ENCODE measurements at places on chromosomes 3 and 15. TPM values are rescaled to one million over a fixed set of nuclear protein-coding genes. Genes with fewer than 3 reads are reported as not detected.

The GPR176 gene
- total RNA-seq, result 4.7 TPM

The FHIT gene
- total RNA-seq, result 15.8 TPM

The SNX22 gene
- total RNA-seq, result 0.78 TPM

The MKRN2OS gene
- not detected for total RNA-seq

The POLQ gene
- total RNA-seq, result 0.66 TPM

The APEH gene
- 58.7 TPM for total RNA-seq

The SRGAP3 gene
- 10.9 TPM for total RNA-seq

The NUP210 gene
- total RNA-seq, result 16.3 TPM

The HTR3D gene
- total RNA-seq, result not detected

The SLC28A2 gene
- total RNA-seq, result not detected

The TTC23 gene
- total RNA-seq, result 26.4 TPM

DNA sequence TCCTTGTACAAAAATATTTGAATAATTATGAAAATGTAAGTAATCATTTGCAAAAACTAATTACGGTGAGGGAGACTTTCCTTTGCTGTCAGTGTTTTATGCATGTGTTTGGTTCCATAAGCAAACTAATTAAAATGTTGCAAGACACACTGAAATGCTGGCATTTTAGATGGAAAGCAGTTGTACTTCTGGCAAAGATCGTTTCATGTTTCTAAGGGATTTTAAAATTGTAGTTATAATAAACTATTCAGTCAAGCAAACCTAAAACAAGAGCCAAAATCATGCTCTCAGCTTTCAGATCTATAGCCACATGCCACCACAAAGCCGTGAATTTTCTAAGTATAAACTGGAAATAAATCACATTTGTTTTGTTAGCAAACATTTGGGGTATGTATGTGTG, 240.1 kb upstream of the ZNF385D start:
- DNase-seq, result no peak

DNA sequence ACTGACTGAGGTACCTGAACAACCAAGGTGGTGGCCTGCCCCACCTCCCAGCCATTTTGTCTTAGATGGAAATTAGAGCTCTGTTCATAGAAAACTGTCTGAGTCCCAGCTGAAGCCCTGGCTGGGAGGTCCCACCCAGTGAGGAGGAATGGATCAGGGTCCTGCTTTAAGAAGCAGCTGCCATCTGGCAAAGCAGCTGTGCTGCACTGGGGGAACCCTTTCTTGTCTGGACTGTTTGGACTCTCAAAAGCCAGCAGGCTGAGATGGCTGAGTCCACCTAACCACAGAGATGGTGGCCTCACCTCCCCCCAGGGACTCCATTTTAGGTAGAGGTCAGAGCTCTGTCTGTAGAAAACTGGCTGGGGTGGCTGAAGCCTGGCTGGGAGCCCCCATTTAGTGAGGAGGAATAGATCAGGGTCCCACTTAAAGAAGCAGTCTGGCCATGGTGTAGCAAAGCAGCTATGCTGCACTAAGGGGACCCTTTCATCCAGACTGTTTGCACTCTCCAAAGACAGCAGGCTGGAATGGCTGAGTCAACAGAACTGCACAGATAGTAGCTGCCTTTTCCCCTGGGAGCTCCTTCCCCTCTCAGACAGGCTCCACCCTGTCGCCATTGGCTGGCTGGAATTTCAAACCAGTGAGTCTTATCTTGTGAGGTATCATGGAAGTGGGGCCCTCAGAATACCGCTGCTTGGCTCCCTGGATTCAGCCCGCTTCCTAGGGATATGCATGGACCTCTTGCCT, 116.9 kb downstream of the EPHA6 start:
- no peak for DNase-seq

DNA sequence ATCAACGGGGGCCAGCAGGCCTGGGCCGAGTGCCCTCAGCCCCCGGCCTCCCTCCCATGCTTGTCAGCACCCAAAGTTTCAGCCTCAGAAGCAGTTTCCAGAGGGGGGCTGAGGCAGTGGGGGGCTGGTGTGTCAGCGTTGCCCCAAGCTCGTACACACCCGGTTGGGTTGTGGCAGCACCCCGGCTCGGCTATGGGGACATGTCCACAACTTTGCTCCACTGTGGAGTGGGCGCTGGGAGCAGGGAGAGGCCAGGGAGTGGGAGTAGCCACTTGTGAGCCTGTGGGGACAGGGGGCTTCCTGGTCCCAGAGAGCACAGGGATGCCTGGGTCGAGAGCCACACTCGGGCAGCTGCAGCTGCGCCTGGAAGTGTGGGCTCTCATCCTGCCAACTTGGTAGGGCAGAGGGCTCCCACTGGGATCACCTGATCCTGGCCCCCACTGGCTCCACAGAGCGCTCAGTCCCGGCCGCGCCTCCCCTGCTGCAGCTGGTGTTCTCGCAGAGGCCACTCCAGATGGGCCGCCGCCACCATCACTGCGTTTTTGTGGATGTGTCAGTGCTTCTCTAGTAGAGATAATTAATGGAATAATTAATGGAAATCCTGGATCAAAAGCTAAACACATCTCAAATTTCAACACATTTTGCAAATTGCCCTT, 75.1 kb downstream of the NR1D2 start:
- DNase-seq, result no peak

DNA sequence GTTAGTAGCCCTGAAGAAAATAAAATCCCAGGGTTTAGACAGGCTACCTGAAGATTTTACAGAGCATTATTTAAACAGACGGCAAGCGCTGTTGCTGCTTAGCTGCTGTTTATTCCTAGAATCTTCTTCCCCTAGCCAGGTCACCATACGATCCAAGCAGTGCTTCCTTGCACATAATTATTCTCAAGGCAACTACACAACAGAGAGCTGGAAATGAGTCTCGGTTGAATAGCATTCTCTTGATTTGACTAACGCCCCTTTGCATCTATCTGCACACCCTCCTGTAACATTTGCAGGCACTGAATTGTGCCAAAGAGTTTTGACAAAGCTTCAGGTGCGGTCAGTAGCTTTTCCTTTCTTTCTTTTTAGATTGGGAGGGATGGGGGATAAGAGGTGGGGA, 564.4 kb downstream of the TBL1XR1 start:
- no peak for DNase-seq

- no peak for DNase-seq
Measured at GRCh38 chr15:41866263-41866703, 27.6 kb downstream of the SPTBN5 start.

DNA sequence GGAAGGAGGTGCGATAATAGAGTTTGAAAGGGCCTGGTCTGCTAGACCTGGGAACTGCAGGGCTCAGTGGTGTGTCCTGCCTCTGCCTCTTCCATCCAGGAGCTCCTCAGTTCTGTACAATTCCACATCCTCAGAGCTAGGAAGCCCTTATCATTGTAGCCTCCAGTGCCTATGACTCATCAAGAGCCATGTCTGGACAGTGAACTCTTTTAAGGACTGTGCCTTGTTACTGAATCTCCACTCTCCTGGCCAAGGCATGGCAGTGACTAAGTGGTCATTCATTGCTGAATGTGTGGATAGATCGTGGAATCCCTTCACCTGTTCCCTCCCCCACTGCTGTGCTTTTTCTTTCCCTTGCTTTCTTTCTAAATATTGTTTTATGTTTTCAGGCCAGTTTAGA, 2.9 kb downstream of the TIMP4 start:
- no peak for DNase-seq

- no peak for DNase-seq
Measured at GRCh38 chr3:32500880-32501782, 1.5 kb downstream of the CMTM6 start.

GRCh38 chr3:46184469-46184868, 23.6 kb downstream of the CCR1 start:
- no peak for DNase-seq

- DNase-seq, result no peak
Measured at GRCh38 chr3:96960661-96961330, 146.4 kb downstream of the EPHA6 start.

GRCh38 chr3:46186471-46187340, 21.4 kb downstream of the CCR1 start:
- no peak for DNase-seq

DNA sequence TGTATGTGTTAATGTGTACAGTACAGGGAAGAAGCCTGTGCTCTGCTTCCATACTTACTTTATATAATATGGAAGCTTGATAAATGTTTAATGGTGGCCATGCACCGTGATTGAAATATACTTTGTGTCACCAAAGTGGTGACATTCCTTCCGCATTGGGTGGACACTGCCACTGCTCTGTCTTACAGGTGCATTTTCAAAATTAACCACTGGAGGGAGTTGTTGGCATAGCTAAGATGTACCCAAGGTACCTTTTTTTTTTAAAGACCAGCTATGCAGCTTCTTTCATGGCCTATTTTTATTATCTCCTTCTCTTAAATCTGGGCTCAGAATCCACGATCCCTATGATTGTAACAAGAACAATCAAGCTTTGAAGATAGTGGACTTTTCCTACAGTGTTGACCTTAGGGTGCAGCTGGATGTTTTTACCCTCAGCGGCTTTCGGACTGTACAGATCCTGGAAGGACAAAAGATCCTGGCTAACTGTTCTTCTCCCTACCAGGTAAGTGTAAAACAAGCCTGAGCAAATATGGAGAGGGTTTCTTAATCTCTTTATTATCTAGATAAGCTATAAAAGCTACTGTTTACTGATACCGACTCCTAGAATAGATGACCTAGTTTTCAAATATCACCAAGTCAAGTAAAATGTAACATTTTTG, 21.6 kb upstream of the PAK6 start:
- peak; percentile 86 for DNase-seq

DNA sequence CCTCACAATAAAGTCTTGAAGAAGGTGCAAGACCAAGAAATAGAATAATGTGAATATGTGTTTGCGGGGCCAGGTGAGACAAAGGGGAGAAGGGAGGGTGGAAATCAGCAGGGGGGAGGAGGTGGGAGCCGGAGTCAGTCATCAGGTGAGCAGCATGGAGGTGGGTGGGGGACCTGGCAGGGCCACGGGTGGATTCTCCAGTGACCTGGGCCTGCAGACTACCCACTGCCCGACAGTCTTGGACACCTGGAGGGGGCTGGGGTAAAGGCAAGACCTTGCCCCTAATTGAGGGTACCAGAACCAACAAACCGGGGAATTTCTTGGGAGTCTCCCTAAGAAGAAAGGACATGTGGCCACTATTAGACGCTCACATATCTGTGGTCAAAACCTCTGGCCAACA, 95.8 kb downstream of the CHSY1 start:
- DNase-seq, result no peak

- no peak for DNase-seq
Measured at GRCh38 chr15:29665444-29666003, 156.7 kb downstream of the TJP1 start.

DNA sequence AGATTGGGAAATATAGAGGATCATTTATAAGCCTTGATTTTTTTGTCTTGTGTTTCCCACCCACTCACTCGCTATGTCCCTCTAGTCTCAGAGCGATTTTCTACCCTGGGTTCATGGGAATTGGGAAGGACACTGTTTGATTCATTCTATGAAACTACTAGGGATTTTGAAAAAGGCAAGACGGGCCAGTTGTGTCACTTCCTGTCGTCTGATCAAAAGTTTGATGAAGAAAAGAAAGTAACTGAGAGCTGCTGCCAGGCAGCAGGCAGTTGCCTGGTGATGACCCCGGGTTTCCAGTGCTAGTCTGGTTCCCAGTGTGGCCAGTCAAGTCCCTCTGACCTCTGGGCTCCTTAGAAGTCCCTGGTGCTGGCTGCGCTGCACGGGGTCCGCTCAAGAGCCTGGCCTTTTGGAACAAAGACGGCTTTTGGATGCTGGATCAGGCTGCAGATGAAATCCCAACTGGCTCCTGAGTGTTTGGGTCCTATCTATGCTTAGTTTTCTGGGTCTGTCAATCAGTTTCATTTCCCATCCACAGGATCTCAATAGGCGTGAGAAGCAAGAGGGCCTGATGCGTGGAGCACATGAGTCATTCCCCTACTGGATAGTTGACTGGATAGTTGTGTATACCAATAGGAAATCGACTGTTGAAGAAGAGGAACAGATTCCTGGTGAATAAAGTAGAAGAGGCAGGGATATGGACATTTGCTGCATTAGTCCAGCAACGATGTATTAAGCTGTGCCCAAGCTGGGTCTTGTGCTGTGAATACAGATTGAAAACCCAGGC, 89.7 kb downstream of the EEFSEC start:
- DNase-seq, result no peak

DNA sequence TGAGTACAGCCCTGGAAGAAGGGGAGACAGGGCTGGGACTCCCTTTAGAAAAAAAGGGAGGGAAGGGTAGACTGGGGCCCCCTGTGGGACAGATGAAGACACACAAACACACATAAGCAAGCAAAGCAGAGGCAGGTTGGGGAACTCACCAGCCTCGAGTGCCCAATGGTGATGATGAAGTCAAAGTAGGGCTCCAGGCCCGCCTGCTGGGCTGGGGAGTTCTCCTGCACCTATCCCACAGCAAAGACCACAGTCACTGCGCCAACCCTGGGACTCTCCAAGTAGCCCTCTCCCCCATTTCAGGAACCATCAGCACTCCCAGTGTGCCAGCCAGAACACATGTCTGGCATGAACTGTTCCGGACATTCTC, 4.1 kb downstream of the GORASP1 start:
- DNase-seq, result no peak

- DNase-seq, result no peak
Measured at GRCh38 chr3:151918253-151919029, 45.0 kb downstream of the SUCNR1 start.

- DNase-seq, result peak; percentile 22
Measured at GRCh38 chr3:45199837-45200648, 26.0 kb downstream of the TMEM158 start.

- DNase-seq, result no peak
Measured at GRCh38 chr3:312160-312733, 115.7 kb downstream of the CHL1 start.

DNA sequence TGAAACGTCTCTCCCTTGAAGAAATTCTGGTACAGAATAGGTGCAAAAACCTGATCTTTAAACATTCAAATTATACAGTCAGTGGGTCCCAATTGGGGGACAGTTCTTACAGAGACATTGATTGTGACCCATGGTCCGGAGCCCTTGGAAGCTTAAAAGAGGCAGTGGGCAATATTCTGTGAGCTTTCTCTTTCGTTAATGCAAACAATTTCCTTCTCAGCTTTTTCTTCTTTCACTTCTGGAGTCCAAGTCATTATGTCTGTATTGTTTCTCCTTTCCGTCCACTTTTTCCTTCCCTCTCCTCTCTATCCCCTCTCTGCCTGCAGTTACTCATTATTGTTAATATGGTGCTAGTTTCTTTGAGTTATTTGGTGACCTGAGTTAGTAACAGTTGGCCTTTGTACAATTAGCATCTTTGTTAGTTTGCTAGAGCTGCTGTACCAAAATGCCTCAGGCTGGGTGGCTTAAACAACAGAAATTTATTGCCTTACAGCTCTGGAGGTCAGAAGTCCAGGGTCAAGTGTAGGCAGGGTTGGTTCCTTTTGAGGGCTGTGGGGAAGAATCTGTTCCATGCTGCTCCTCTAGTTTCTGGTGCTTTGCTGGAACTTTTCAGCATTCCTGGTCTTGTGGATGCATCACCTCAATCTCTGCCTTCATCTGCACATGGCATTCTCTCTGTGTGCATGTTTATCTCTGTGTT, 102.6 kb downstream of the GMPS start:
- no peak for DNase-seq

DNA sequence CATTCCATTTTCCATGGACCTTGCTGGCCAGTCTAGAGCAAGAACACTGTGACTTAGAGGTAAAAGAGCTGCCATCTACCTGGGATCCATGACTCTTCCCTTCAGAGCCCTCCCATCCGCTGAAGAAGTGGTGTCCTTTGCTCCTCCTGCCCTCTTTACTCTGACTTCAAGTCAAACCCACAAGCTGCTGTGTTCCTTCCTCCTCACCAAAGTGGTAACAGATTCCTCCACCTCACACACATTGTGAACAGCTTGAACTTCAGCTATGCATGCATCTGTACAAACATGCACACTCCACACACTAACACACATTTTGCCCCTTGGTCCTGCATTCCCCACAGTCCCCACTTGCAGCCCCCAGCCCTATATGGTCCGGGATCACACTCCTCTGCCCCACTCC, 990 bp downstream of the IQCF5 start:
- DNase-seq, result no peak
